ENCODE measurements at places on chromosomes 6 and 20. TPM values are rescaled to one million over a fixed set of nuclear protein-coding genes. Genes with fewer than 3 reads are reported as not detected.

DNA sequence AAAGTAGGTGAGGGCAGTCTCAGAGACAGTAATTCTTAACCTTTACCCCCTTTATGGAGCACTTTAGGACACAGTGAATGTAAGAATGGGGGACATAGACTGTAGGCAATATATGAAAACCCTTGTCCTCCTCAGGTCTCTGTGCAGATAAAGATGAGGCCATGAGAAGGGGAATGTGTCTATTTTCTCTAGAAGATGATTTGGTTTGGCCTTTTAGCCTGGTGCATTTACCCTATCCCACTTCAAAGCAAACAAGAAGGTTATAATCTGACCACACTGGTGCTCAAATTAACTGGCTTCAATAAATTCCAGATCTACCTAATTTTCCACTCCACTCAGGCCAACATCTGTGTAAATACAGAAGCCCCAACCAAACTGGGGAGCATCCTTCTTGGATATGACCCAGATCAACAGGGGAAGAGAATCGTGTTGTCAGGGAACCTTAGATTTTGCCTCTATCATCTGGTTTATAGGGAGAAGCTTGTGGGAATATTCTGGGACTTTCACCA lies 42.4 kb downstream of the RIPOR2 start:
- no peak for DNase-seq

PLN gene
- total RNA-seq = 0.82 TPM

DNA sequence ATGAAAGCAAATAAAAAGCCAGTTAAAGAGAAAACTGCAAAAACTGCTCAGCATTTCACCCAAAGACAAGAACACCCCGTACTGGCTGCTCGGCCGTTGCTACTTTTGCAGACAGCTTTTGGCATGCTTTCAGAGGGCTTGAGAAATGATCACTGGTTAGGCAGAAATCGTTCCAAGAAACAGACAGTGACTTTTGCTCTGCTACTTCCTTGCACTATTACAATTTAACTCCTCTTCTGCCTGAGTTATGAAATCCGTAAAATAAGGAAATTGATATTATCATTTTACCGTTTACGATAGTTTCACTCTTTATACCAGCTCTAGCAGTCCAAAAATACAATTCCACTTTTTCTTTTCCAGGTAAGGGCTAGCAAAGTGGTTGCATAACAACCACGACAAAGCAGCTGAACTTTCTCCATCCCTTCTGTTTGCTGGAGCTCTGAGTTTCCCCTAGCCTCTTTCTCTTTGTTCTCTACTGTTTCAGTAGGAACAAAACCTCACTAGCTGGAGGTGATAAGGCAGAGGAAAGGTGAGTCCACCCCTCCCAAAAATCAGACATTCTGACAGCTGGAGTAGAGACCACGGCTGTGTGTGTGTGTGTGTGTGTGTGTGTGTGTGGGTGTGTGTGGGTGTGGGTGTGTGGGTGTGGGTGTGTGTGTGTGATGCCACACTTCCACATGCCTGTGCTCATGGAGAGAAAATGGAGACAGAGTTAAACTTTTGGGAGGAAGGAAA lies 191.8 kb upstream of the RREB1 start:
- DNase-seq = no peak

GRCh38 chr6:157020881-157021343 lies 243.7 kb downstream of the ARID1B start:
- DNase-seq = peak; percentile 53

- no peak for DNase-seq
Measured at GRCh38 chr6:167795321-167795811, 31.3 kb upstream of the AFDN start.

OR12D3 gene
- total RNA-seq = not detected

DNA sequence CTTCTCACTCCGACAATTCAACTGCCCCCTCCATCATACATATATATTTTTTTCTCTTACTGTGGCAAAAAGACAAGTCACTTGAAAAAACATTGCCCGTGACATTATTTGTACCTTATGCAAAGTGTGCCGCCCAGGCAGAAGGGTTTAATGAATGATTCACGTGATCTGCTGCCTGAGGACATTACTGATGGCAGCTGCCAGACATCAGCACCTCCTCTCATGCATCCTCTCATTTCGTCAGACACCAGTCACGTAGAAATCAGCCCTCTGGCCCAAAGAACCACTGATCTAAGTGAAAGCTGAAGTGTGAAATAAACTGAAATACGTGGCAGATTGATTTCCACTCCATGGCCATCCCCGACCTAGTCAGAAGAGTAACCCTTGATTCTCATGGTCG lies 218.8 kb upstream of the PDE10A start:
- DNase-seq = no peak

SUMO4 gene
- total RNA-seq = 2.4 TPM

GRCh38 chr6:49051281-49051680 lies 411.8 kb downstream of the MMUT start:
- DNase-seq = no peak

DNA sequence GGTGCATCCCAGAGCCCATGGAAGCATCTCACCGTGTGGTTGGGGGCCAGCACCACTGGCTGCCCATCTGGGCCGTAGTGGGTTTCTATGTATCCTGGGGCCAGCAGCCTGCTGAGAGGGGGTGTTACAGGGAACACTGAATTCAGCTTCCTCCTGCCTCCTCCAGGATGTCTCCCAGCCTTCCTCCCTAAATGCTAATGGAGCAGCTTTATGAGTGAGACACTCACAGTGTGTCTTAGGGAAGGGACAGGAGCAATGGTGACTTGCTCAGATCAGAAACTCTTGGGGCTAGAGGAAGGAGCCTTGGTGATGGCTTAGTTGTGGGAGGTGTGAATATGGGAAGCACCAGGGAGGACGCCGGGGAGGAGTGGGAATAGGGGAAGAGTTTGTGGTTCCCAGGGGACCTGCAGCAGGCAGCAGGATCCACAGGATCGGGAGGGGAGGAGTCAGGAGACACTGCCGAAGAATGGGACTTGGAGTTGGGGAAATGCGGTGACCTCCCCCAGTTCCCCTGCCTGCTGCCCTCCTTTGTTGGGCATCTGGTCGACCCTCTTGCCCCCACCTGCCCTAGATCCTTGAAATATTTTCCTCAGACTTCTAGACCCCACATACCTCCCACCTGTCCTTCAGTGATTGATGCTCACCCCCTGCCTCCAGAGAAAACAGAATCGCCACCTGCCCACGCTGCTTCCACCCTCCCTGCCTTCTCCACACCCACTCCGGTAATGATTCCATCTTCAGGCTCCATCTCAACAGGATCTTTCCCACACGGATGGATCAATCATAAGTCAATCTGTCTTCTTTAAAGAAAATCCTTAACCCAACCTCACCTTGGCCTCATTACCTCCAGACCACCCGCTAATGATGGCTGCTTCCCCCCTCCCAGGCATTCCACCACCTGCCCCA lies 6.6 kb downstream of the ADAM33 start:
- no peak for DNase-seq

DNA sequence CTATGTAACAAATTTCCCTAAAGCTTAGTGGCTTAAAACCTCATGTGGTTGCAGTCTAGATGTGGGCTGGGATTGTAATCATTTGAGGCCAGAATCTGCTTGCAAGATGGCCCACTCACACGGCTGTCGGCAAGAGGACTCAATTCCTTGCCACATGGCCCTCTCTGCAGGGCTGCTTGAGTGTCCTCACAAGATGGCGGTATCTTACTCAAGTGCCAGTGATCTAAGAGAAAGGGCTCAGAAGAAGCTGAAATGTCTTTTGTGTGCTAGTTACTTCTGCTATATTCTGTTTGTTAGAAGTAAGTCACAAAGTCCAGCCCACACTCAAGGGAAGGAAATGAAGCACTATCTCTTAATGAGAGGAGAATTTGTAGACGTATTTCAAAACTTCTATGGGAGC lies 47.1 kb upstream of the PMEPA1 start:
- no peak for DNase-seq

GRCh38 chr20:48456366-48457192 lies 371.2 kb downstream of the PREX1 start:
- DNase-seq = no peak

DNA sequence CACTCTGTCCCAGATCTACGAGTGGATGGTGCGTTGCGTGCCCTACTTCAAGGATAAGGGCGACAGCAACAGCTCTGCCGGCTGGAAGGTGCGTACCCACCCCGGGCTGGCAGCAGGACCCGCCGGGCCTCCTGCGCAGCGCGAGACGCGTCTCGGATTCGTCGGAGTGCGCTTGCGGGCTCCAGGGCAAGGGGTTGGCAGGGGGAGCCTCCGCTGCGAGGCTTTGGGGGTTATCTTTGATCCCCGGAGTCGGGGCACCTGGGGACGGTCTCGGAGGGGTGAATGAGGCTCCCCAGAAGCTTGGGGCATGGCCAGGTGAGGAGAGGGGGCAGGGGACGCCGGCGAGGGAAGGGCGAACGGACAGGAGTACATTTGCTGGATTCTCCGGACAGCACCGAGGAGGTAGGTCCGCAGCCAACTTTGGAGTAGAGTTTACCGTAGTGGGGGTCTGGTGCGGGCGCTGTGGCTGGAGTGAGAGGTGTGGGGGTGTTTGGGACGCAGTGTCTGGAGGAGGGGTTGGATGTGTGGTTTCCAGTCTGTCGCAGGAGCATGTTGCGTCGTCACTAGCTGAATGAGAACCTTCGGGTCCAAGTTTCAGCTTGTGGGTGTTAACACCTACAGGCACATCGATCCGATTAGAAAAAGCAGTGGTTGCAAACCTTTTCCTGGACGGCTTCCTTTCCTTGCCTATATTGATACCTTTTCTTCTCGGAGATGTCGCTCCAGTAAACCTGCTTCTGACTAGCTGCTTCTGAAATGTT lies 1.2 kb downstream of the FOXO3 start:
- no peak for DNase-seq

DNA sequence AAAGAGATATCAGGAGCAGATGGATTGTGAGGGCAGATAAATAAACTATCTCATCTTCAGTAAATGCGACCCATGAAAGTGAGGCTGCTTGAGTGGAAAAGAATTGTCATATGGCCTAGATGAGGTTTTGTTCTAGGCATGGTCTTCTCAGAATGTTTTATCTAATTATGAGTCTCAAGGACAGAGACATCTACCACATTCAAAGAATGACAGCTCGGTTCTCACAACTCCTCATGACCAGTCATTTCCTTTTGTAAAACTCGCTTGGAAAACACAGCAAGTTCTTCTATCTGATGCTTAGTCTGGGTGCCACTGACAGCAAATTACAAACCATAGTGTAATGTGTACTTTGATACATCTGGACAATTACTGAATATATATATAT lies 140.5 kb downstream of the CCDC170 start:
- no peak for DNase-seq

GRCh38 chr6:113646701-113647100 lies 210.4 kb upstream of the MARCKS start:
- no peak for DNase-seq

GRCh38 chr20:10902576-10903282 lies 228.9 kb upstream of the JAG1 start:
- DNase-seq = no peak

GRCh38 chr20:39674842-39675241 lies 712.7 kb downstream of the DHX35 start:
- no peak for DNase-seq

DNA sequence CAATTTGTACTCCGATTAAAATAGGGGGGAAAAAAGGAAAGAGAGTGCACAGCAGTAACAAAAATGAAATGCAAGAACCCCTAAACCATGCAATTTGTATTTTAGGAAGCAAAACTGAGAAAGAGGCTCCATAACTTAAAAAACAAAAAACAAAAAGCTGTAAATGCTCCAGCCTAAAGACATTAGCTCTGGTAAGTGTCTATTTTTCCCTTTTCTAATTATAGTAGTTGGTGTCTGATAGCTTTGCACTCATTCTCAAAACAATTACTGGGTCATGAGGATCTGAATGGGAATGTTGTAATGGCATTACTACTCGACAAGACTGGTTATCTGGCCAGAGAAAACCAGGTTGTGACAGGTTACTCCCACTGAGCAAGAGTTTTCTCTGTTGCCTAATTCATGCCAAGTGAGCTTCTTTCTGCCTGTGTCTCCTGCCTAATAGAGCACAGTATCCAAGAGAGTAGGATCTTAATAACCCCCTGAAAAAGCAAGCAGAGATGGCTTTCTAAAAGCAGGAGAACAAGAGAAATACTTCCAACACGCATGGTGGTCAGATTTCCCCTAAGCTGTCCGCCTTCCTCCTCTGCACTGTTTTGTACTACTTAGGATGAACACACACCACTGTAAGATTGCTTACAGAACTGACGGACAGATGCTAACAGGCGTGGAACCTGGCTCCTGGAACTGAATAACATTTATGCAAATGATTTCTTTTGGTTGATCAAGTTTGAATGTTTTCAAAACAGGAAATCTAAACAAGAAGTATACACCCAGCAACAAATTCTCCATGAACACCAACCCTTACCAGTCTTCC lies 86.4 kb downstream of the FKBP5 start:
- DNase-seq = no peak

NSFL1C gene
- total RNA-seq = 29.3 TPM

Measured in frontal cortex (tissue), 4 donors.